SK-N-DZ (cell line): ENCODE measurements at places on chromosomes 13 and 19.

GRCh38 chr13:77492982-77493381 is 42.5 kb upstream of the SCEL start:
- DNase-seq = no peak

DNA sequence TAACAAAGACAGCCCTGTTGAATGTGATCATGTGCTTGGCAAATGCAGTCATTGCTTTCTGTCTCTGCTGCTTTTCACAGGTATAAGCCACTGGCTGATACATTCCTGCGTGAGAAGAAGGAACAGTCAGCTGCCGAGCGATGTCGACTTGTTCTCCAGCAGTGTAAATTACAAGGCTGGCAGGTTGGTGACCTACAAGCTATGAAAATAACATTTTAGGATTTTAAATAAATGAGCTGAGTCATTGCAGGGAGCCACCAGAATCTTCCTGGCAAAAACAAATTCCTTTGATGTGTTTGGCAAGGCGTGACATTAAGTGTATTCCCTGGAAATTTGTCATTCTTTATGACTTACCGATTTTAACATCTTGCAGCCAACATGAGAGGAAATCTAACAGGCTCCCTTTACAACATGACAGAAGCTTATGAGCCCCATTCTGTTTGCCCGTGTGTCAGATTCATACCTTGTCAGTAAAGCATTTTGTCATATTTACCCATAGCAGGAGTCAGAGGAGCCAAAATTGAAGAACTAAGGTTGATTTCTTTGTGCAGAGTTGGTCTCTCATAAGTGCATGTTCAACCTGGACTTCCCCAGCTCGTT is 471.4 kb downstream of the MYO16 start:
- DNase-seq = no peak

DNA sequence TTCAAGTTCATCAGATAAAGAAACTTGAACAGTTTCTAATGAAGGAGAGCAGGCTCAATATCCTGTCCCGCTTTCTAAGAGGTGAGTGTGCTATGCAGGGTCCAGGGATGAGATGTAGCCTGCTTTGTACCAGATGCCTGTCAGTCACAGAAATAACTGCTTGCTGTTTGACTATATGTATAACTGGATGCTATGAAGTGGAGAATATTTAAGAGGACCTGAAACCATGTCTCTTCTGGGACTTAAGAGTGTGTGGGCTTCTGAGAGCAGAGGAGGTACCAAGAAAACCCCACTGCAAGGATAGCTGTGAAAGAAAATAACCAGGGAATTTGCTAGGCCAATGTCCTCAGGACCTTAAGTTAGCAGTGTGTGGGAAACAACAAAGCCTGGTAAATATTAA is 246.3 kb upstream of the RFC3 start:
- no peak for DNase-seq

GRCh38 chr19:20422216-20423205 is 143.1 kb downstream of the ZNF737 start:
- no peak for DNase-seq

DNA sequence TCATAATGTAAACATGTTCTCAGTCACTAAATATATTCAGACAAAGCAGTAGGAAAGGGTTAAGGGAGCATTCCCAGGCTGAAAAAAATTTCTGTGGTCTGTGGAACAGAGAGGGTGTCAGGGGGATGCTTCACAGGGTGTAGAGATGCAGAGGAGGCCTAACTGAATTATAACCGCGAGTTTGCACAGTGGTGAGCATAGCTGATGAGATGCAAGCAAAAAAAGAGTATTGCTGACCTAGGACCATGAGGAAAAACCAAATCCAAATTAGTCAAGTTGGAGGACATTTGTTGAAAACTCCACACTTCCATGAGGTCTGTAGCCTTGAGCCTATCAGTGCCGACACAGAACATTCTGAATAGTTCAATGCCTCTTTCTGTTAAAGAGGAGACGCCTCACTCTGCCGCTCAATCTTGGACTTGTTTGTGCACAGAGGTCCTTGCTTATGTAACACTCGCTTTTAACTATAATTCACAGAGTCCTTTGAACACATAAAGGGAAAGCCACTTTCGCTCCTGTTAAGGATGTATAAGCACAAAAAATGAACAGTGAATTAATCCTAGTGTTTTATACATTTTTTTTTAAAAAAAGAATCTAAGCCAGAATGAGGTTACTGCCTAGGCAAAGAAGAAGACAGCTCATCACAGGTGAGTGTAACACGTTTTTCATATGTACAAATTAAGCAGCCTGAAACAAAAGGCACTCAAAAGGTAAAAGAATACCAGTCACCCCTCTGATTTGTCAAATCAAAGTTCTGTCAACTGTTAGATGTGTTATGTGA is 25.8 kb upstream of the INTS6 start:
- DNase-seq = no peak

DNA sequence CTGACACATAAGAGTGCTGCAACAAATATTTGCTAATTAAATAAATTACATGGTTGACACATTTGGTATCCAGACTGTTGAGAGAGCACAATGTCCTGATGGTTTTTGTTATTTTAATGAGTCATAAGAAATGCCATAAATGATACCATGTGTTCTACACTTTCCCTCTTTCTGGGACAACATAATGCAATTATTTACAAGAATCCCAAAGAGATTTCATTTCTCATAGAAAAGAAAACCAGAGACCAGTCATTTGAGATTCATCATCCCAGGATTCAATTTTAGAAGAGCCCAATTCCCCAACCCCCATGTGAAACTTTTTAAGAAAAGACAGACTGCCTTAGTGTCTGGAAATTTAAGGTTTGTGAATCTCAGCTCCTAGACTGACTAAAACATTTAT is 399.6 kb downstream of the DCT start:
- DNase-seq = no peak

DNA sequence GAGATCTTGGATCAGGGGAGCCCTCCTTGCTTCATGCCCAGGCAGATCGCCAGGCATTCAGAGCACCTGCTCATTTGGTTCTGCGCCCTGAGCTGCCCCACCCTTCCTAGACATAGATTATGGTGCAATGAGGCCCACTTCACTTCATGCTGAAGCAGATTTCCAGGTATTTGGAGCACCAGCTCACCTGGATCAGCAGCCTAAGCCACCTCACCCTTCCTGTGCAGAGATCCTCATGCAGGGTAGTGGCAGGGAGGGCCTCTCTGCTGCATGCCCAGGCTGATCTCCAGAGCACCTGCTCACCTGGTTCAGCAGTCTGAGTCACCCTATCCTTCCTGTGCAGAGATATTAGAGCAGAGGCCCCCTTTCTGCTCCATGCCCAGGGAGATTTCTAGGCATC is 1966.1 kb downstream of the PCDH9 start:
- DNase-seq = no peak

GRCh38 chr13:55062662-55063061 is 2034.0 kb downstream of the OLFM4 start:
- DNase-seq = no peak

DNA sequence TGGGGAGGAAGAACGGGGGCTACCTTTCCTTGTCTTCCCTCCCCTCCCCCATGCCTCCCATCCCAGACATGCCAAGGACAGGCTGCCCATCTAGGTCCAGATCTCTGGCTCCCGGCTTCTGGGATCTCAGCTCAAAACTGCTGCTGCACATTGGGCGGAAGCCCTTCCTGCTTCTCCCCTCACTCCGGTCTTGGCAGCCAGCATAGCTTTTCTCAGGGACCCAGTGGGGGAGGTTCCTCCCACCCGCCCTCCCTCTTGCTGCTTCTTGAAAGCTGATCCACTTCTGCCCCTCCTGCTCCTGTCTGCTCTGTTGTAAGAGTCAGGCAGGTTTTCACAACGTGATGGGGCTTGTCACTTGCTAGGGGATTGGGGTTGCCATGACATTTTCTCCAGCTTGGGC is 21.7 kb upstream of the RNF17 start:
- DNase-seq = no peak

DNA sequence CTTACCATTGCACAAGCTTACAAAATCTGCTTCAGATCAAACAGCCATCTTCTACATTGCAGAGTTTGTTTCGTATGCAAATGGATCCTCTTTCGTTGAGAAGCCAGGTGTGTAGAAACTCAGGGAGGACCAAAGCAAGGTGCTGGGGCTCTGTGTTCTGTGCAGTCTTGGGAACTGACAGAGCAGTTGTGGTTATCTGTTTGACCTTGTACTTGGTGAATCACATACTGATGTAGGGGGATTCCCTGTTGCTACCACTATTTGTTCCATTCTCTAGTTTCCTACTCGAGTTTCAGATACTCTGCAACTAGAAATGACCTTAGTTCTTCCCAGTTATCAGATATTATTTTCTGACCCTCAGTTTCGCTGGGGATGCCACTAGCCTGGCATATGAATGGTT is 95.2 kb upstream of the CLDN10 start:
- no peak for DNase-seq

- DNase-seq = no peak
Measured at GRCh38 chr19:57165846-57166245, 1.4 kb downstream of the DUXA start.

GRCh38 chr19:20247016-20247683 is 80.1 kb downstream of the ZNF486 start:
- DNase-seq = peak; percentile 60
